ENCODE measurements at places on chromosomes 12 and 14.

GRCh38 chr14:104768437-104769323 is 15.7 kb downstream of the SIVA1 start:
- DNase-seq, result peak; percentile 91

DNA sequence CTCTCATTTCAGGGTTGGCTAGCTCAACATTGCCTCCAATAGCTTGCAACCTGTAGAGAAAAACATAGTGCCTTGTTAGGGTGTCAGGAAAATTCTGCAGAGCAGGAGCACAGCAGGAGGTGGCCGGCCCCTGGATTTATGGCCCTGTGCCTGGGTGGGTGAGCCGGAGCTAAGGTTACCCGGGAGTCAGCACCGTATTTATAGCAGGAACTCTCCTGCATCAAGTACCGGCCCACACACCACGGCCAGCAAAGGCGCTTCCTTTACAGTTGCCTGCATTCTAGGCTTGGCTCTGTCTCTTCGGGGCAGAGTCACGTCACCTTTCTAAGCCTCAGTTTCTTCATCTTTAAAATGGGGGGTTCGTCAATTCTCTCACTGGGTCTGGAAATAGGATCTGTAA is 52.8 kb upstream of the EML1 start:
- DNase-seq, result no peak

GRCh38 chr14:59166258-59166657 is 22.2 kb upstream of the DAAM1 start:
- DNase-seq, result no peak

DNA sequence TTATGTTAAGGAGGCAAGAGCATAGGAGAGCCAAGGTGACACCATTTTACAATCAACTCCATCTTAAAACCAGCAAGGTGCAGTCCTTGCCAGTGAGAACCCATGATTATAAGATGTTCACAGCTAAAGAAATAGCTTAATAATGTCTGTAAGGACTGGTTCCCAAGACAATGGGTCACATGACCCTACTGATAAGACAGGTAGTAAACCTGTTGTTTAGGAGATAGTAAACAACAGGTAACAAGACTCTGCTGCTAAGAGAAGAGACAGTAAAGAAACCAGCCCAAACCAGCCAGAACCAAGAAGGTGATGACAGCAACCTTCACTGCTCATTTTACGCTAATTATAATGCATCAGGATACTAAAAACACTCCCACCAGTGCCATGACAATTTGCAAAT is 23.2 kb upstream of the BCAT1 start:
- no peak for DNase-seq

GRCh38 chr12:26195641-26196420 is 458 bp downstream of the SSPN start:
- no peak for DNase-seq

DNA sequence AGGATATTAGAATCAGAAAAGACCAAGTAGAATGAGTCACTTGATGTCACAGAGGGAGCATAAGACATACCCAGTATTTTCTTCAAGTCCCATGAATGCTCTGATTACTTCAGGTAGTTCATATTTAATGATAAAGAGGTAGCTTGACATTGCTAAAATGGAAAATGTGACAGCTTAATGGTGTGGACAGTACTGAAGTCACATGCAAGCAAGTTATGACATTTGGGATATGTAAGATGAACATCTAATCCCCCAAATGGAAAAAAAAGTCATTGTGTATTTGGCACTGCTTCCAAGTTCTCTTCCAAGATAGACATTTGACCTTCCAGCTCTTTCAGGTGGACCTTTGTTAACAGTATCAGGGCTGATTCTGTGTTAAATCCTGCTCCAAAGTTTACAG is 45.9 kb downstream of the SLC38A4 start:
- no peak for DNase-seq

- DNase-seq, result no peak
Observed at GRCh38 chr14:104545151-104545941, 34.2 kb upstream of the C14orf180 start.

- DNase-seq, result no peak
Observed at GRCh38 chr14:92093320-92093719, 13.1 kb downstream of the ATXN3 start.

- DNase-seq, result no peak
Observed at GRCh38 chr14:100282766-100283419, 23.4 kb downstream of the SLC25A29 start.

DNA sequence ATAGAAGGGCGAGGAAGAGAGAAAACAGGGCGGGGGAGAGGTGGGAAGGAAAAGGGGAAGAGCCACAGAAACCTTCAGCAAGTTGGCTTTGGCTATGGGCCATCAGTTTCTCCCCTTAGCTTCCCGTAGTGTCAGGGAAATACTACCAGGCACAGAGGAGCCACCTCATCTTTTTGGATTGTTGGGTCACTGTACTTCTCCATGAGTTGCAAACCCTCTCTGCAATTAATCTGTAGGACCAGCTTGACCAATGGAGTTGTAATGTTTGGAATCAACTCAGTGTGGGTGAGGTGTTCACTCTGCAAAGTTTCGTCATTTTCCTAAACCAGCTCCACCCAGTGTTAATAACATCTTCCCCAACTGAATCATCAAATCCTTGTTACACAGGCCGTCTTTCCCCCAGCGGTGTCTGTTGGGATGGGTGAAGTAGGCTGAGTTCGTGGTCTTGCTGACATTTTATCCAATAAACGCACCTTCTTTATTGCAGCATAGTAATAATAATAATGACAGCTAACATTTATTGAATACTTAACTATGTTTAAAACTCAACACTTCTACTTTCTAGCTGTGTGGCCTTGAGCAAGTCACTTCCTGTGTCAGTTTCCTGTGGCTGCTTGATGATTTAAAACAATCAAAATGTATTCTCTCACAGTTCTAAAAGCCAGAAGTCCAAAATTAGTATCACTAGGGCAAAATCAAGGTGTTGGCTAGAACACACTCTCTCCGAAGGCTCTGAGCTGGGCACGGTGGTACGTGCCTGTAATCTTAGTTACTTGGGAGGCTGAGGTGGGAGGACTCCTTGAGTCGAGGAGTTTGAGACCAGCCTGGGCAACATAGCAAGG is 8.1 kb upstream of the GLTP start:
- DNase-seq, result peak; percentile 34

GRCh38 chr12:91574975-91575374 is 392.4 kb upstream of the DCN start:
- no peak for DNase-seq

DNA sequence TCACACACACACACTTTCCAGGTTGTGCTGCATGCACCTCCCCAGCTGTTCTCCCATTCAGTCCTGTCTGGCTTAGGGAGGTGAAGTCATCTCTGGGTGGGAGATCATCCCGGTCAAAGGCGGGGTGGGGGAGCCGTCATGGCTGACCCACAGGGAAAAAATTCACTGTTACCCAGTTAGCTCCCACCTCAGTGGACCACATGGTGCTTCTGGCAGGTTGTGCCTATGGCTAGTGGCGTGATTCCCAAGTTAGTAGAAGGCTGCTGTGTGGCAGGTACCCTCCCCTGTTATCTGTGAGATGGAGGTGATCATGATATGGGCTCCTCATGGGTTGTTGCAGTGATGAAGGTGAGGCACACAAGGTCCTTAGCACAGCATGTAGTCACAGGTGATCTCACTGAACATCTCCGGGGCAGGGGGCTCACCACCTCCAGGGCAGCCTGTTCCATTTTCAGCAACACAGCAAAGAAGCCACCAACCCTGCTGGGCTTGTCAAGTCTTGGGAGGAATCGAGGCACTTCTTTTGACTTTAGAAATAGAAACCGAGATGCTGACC is 154.9 kb upstream of the CCND2 start:
- no peak for DNase-seq

DNA sequence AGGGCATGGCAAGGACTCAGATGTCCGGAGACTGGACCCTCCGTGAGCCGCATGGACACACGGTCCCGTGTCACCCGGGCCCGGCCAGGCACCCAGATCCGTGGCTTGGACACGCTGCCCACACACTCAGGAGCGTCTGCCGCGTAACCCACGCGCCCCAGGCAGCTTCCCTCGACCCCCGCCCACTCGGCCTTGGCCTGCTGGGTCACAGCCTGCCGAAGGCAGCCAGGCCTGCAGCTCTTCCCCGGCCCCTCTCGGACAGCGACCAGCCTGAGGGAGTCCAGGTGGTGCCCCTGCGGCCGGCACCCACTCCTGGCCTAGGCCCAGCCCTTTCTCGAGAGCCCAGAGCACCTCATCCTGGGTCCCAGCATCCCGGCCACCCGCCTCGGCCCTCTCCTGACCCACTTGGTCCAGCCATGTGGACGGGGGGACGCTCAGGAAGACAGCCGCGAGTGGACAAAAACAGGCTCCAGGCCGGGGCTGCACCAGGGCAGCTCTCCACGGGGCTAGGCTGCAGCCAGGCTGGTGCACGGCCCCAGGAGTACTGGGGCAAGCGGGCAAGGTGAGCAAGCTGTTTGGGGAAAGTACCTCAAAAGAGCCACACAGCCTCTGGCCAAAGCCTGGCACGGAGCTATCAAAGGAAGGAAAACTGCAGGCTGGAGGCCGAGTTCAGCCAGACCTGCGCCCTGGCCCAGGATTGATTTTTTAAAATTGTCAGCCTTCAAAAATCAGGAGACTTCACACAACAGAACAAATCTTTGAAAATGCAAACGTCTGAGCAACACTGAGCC is 6.5 kb downstream of the AKT1 start:
- DNase-seq, result no peak

- DNase-seq, result no peak
Observed at GRCh38 chr14:88470542-88471440, 84.0 kb downstream of the PTPN21 start.

- no peak for DNase-seq
Observed at GRCh38 chr14:100775351-100775830, 48.7 kb downstream of the DLK1 start.

GRCh38 chr14:79920180-79920692 is 291.1 kb downstream of the DIO2 start:
- DNase-seq, result no peak

GRCh38 chr12:78096909-78097597 is 266.4 kb downstream of the NAV3 start:
- DNase-seq, result no peak

DNA sequence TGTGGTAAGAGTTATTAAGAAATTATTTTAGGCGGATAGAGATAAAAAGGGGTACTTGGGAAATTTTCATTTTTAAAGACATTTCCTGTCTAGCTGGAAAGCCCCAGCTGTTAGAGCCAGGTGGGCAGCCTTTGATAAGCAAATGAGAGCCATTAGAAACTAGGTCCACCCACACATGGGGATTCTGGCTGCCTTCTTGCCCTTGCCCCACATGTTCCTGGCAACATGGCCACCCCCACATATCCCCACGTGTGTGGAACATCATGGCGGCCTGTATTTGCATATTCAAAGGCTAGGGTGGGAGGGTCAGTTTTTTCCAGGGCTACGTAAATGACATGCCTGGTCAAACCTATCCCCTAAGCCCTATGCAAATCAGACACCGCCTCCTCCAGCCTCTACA is 1382.1 kb downstream of the AACS start:
- no peak for DNase-seq

- no peak for DNase-seq
Observed at GRCh38 chr12:116697305-116697704, 40.6 kb downstream of the SPRING1 start.

DNA sequence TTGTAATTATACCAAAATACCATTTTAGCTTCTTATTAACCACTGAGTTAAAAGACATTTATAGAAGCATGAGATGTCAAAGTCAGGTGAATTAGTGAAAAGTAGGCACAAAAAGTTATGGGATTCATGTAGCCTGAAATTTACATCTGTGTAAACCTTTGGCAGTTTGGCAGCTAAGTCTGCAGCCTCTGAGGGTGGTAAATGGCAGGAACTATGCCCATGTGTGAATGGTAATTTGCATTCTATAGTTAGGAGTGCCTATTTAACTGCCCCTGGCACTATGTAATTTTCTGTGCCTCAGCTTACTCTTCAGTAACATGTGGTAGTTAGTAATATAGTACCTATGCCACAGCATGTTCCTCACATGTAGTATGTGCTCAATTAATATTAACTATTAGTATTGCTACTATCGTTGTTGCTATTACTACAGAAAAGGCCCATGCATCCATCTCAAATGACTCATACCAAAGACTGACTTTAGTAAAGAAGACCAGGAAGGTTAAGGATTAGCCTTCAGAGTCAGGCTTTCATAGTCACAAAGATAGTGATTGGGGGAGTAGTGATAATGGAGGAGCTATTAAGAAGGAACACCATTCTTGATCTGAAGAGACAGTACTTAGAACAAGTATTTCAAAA is 258.7 kb upstream of the BTG1 start:
- no peak for DNase-seq

GRCh38 chr12:119725523-119725922 is 57.6 kb downstream of the PRKAB1 start:
- no peak for DNase-seq

DNA sequence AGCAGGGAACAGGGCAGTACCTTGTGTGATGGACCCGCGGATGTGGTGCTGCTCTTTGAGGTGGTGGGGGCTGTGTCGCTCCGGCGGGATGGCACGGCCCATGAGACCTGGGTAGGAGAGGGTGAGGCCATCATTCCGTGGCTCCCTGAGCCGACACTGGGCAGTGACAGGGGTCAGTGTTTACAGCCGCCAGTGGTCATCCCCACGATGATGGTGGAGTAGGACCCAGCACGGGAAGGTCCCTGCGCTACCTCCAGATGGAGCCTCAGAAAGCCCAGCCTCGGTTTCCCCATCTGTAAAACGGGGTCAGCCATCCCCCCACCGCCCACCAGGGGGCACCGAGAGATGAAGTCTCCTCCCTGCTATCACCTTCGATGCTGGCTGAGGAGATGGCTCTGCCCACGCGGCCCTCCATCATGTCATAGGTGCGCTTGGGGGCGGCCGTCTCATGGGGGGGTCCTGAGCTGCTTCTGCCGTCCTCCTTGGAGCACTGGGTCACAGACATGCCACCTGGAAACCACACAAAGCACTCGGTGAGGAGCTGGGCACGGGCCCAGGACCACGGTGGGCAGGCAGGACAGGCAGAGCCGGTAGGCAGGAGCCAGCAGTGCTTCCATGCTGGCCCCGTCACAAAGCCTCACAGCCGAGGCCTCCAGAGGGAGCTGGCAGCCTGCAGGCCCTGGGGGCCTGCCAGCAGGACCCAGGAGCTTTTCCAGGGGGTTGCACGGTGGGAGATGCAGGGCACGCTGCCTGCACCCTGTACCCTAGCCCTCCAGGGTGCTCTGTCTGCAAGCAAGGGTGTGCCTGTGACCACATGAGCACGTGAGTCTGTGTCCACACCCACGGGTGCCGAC is 53.1 kb downstream of the RFLNA start:
- DNase-seq, result peak; percentile 27

- no peak for DNase-seq
Observed at GRCh38 chr14:29217813-29218450, 451.3 kb downstream of the FOXG1 start.

DNA sequence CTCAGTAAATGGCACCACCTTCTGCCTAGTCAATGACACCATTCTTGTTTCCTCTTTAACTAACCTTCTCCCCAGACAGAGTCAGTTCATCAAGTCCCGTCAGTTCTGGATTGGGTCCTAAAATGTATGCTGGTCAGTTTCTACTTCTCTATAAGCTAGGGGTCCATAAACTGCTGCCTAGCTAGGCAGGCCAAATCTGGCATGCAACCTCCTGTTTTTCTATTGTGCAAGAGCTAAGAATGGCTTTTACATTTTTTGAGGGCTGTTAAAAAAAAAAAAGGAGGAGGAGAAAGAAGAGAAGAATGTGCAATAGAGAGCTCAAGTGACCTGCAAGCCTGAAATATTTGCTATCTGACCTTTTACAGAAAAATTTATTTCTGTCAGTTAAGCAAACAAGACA is 6.4 kb upstream of the TMED10 start:
- DNase-seq, result no peak

Data from activated naive CD4-positive, alpha-beta T cell treated with Interleukin-2 at 50 U/mL for 16 hours (primary cell).